ENCODE measurements at places on chromosomes 7 and 10.

DNA sequence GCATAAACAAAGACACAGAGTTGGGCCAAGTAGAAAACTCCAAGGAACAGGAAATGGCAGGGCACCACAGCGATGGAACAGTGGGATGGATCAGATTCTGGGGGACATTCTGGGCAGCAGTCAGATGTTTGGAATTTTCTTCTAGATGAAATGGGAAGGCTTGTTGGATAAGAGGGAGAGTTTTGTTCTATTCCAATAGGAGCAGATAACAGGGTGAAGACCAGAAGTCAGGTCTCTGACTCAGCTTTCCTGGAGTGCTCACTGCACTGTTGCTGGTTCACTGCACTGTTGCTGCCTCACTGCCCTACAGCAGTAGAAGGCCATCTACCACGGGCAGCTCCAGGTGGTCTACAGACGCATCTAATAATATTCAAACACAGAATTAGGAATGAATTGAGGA lies 135.6 kb downstream of the ATE1 start:
- DNase-seq, result no peak

DNA sequence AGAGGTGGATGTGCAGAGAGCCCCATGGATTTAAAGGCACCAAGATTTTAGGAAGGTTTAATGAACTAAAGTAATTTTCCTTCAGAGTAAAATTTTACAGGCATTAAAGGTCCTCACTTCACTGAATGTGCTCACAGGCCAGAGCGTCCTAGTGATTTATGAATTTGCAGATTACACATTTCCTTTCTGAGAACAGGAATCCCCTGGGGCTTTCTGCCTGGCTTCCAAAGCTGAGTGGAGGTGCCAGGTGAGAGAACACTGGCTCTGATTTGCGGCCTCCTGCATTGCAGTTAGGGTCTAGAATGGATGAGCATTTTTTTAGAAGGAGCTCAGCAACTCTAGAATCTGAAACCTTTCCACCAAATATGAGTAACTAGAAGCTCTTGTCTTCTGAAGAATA lies 194.3 kb downstream of the SORCS3 start:
- DNase-seq, result no peak

DNA sequence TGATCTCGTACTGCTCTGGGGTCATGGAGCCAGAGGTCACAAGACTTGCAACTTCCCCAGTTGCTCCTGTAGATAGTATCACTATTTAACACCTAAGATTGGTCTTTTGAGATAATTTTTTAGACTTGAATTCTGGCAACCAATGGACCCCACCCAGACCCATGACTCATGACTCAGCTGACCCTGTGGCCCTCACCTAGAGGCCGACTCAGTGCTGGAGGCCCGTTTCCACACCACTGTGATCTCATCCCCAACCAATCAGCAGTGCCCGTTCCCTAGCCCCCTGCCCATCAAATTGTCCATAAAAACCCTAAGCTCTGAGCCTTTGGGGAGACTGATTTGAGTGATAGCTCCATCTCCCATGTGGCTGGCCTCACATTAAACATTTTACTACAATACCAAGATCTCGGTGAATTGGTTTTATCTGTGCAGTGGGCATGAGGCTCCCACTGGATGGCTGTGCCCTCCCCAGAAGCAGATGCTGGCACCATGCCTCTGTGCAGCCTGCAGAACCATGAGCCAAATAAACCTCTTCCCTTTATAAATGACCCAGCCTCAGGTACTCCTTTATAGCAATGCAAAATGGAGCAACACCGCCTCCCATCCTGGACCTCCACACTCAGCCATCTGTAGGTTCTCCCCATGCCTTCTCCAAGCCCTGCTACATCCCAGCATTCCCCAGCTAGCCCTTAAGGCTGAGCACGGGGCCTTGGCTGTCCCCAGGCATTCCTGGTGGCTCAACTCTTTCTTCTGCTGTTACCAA lies 98.8 kb downstream of the PRKAG2 start:
- no peak for DNase-seq

DNA sequence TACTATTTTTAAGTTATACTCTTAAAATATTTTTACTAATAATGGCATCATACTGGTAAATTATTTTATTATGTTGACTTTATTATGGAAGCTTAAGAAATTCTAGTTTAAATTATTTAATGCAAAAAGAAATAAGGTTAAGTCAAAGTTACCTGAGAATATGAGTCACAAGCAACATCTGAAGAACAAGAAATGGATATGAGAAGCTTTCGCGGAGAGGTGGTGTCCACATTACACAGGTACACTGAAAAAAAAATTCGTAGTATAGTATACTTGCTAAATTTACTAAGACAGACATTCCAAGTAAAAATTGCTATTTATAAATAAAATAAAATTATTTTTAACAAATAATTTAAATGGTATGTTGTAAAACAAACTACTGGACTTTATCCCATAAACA lies 143.8 kb downstream of the AVL9 start:
- no peak for DNase-seq

- no peak for DNase-seq
Observed at GRCh38 chr10:99143651-99144050, 92.0 kb downstream of the HPSE2 start.

DNA sequence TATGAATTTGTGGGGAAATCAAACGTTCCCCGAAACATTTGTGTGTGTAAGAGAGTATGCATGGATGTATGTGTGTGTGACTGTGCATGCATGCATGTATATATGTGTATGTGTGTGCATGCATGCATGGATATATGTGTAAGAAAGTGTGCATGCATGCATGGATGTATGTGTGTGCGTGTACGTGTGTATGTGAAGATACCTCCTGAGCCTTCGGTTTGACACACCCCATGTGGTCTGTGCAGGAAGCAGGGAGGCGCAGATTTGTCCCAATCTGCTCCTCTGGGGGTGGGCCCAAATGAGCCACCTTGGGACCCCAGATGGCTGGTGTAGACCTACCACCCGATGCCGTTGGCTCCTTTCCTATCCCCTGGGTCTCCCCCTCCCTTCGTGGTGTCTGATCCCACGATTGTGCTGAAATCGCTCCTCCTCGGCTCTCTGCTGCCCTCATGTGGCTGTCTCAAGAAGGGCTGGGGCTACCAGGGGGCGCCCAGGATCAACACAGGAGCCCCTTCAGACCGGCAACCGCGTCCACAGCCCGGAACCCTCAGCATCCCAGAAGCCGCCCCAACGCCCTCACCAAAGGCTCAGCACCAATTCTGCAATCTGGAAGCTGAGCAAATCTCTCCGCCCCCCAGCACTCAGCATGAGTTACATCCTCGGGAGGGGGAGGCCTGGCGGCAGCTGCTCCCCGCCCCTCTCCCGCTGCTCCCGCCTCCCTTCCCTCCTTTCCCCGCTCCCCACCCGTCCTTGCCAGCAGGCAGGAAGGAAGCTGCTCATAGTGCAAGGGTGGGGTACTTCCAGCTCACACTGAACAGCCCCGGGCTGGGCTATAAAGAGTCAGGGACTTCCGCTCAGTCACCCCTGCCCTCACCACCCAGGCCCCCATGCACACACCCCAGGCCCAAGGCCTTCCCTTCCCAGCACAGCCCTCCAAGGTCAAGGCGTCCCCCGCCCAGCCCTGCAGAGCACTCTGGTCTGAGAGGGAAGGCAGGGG lies 2.3 kb upstream of the NOS3 start:
- DNase-seq, result peak; percentile 67

DNA sequence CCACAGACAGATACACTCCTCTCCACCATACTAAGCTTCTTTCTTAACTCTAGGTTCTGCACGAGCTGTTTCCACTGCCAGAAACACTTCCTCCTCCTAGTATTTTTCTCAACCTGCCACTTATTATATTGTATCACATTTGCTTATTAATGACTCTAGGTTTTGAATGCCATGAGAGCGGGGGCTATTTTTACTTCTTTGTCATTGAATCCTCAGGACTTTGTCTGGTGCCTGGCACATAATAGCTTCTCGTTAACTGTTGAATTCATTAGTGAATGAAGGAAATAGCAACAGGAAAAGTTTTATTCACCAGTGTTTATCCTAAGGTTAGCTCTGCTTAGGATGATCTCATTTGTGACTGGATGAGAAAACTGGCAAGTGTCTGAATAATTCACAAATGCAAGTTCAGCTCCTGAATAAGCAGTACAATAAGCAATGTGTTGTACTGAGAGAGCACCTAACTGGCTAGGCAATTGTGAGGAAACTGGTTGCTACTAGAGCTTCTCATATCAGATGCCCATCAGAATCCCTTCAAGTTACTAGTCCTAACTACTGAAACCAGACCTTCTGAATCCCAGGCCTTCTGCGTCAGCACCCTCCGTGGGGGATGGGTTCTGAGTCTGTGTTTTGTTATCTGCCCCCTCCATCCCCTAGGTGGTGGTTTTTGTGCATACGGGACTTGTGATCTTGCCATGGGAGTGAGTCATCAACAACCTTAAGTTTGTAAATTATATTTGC lies 92.7 kb downstream of the LSMEM1 start:
- no peak for DNase-seq

- DNase-seq, result no peak
Observed at GRCh38 chr7:55183897-55184296, 165.1 kb downstream of the EGFR start.

GRCh38 chr10:129914960-129915359 lies 49.1 kb downstream of the EBF3 start:
- DNase-seq, result no peak

DNA sequence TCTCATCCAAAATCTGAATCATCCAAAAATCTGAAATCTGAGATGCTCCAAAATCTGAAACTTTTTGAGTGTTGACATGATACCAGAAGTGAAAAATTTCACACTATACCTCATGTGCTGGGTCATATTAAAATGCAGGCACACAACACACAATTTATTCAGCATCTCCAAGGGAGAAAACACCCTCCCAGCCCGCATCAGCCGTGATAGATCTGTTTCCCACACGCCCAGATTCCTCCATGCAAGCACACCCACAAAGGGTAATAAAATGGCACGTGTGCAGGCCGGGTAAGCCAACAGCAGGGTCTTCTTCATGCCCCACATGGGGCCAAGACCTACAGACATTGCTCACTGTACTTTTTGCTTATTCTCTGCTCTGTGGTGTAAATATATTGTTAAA lies 173.1 kb upstream of the FERD3L start:
- no peak for DNase-seq

DNA sequence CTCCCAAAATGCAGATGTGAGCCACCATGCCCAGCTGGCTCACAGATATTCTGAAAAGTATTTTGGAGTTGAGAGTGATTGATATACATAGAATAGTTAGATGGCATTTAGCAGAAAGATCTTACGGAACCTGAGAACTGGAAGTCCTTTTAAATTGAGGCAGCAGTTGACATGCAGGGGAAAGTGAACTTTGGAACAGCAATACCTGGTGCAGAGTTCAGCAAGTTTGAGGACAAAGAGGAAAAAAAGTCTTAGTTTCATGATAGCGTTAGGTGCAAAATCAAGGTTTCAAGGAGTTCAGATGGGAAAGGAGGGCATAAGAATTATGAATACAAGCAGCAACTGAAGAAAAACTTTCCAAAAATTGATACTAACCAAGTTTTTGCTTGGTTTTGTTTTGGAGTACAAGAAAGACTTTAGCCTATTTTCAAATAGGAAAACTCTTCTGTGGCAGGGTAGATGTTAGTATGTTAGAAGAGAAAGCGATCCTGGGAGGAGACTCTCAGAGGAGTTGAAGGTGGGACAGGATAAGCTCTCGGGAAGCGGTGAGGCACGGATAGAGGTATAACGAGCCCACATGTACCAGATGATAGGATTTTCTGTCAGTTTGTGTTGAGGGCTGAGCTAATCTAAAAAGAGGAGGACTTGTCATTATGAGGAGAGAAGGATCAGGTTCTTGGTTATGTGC lies 28.0 kb upstream of the STMP1 start:
- no peak for DNase-seq
